ENCODE measurements at places on chromosomes 16 and 17.

- no peak for DNase-seq
Measured at GRCh38 chr16:30340621-30341020, 14.5 kb downstream of the CD2BP2 start.

DNA sequence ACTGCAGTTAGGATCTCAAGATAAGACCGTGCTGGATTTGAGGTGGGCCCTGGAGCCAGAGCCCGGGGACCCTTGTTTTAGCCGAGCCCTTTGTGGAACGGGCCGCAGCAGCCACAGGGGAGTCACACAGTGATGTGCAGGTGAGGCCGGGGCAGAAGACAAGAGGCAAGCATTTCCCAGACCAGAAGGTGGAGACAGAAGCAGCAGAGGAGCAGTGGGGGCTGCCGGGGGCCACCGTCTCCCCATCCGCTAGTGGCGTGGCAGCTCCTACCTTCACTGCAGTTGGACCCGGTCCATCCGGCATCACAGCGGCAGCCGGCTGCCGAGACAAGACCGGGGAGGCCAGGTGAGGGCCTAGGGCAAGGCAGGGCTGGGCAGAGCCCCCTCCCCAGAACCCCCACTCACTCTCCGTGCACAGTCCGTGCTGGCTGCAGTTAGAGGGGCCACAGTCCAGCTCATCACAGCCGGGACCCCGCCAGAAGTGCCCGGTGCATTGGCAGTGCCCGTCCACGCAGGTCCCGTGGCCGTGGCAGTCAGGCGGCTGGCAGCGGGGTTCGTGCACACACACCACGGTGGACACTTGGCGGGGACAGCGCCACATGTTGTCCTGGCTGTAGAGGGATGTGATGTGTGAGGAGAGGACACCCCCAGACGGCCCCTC, 6.0 kb downstream of the NAGPA start:
- no peak for DNase-seq

DNA sequence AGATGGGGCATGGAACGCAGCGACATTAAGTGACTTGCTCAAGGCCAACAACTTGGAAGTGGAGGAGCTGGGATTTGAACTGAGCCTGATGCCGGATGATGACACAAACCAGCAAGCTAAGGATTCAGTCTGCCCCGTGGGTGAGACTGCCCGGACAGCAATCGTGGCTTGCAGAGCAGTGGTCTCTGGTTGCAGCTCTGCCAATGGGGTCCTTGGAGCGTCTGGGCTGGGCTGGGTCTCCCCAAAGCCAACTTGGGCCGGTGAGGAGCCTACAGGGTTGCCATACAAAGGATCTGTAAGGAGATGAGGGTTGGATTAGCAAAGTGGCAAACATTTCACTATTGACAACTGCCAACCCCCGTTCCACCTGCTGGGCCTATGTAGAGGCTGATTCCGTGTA, 2.6 kb upstream of the CRISPLD2 start:
- DNase-seq: no peak

DNA sequence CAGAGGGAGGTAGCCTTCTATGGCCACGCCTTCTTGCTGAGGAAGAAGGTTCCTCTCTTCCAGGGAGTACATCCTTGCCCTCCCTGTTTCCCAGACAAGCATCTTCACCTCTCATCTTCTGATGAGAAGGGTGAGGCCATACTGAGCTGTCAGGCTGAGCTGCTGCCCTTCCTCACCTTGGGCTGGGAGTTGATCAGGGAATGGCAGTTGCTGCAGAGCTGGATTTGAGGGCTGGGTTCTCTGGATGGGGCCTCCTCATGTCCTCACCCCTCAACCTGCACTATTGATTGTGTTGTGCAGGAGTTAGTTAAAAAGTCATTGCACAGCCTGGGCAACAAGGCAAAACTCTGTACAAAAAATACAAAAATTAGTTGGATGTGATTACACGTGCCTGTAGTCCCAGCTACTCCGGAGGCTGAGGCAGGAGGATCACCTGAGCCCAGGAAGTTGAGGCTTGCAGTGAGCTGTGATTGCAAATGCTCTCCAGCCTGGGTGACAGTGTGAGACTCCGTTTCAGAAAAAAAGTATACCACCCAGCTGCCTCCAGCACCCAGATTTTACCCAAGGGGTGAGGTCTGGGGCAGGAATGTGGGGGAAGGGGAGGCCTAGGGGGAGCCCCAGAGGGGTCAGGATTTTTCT, 2.0 kb downstream of the ERBB2 start:
- no peak for DNase-seq

DNA sequence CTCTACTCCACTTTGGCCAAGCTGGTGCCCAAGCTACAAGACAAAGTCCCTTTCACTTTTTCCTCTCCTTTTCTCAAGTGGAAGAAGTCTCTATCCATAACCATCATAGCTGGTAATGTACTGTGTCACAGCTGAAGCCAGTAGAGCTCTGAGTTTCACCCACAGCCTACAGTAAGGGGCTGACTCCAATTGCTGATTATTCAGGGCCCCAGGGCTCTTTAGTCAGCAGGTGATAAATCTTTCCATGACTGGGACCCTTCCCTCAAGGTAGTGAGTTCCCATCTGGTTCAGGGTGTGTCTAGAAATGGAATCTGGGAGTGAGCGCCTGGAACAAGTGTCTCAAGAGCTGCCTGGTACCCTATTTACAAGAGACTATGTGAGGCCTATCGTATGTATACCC, 436.0 kb upstream of the CA10 start:
- DNase-seq: no peak

All from astrocyte (in vitro differentiated cells and primary cell).